ENCODE measurements at places on chromosomes 4 and X. TPM values are rescaled to one million over a fixed set of nuclear protein-coding genes. Genes with fewer than 3 reads are reported as not detected.

MAGED4 gene
- 6.3 TPM for polyA plus RNA-seq

- DNase-seq: no peak
- H3K4me3 ChIP-seq: no peak overlapping the region
- H3K27ac ChIP-seq: no peak overlapping the region
- H3K36me3 ChIP-seq: no peaks in the 10 kb centered on the region
- no peaks in the 10 kb centered on the region for H3K27me3 ChIP-seq
Measured at GRCh38 chr4:180203349-180203748, 2039.9 kb upstream of the TENM3 start.

DNA sequence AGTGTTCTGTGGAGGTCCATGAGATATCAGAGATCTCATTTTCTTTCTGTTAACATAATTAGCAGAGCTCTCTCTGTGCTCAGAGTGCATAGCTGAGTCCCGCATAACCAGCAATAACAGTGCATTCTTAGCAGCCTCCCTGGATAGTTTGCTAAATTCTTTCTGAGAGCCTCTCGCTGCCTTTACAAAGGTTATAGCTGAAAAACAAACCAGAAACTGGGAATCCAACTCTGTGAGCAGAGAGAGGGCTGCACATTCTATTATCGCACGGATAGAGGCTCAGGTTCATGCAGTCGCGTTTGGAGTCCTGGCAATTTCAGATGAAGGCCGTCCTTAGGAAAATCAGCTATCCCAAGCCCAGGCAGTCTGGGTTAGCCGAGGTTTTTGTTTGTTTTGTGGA, 1.2 kb downstream of the ENPP6 start:
- no peaks in the 10 kb centered on the region for H3K4me1 ChIP-seq
- H3K36me3 ChIP-seq: no peaks in the 10 kb centered on the region
- DNase-seq: no peak
- H3K4me3 ChIP-seq: no peak overlapping the region
- no peaks in the 10 kb centered on the region for H3K27me3 ChIP-seq

DNA sequence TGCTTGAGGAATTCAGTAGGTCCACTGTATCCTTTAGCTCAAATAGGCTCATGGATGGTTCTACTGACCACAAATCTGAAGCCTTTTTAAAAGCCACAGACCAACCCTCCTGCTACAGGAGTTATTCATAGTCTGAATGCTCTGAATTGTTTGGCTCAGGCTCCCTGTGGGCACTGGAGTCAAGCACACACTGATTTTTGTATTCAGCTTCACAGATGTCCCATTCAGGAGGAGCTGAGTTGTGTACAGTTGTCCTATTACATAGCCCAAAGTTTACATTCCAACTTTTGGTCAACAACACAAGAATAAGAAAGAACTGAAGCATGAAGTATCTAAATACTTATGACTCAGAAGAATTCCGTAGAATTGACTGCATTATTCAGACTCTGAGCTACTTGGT, 243.9 kb downstream of the UNC5C start:
- no peak overlapping the region for H3K4me3 ChIP-seq
- no peak for DNase-seq
- no peak overlapping the region for H3K27ac ChIP-seq
- no peaks in the 10 kb centered on the region for H3K36me3 ChIP-seq

GRCh38 chrX:19840899-19841648, 46.3 kb downstream of the SH3KBP1 start:
- H3K27ac ChIP-seq: no peak overlapping the region
- no peaks in the 10 kb centered on the region for H3K27me3 ChIP-seq
- no peaks in the 10 kb centered on the region for H3K4me1 ChIP-seq
- no peaks in the 10 kb centered on the region for H3K36me3 ChIP-seq
- DNase-seq: no peak

DNA sequence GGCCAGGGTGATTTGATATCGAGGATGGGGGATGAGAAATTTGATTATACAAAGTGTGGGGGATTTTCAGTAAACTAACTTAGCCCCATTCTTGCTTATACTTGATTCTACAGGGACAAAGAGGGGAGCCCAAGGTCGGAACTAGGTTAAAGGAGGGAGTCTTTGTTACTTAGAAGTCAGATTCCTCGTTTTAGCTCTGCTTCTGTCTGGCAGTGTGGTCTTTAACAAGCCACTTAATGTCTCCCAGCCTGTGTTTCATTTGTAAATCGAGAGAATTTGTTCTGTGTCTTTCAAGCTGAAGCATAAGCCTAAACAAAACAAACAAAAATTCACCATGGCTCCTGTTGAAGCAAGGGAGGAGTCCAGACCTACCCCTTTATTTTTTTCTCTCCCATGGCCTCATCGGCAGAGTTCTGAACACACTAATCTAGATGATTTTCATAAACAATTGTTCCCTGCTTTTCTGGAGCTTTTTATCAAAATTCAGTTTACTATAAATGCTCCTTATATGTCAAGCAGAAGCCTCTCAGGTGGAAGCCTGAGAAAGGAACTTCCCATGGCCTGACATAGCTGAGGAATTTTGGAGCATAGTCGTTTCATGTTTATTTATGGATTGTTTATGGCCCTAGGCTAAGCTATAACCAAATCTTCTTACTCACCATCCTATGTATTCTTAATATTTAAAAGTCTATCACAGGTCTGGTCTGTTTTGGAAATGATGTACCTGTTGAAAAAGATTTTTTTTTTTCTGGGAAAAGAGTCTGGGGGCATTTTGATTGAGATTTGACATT, 62.6 kb upstream of the SYTL5 start:
- no peaks in the 10 kb centered on the region for H3K36me3 ChIP-seq
- no peaks in the 10 kb centered on the region for H3K4me1 ChIP-seq

- H3K27me3 ChIP-seq: no peaks in the 10 kb centered on the region
- H3K4me1 ChIP-seq: no peaks in the 10 kb centered on the region
- no peak for DNase-seq
- no peaks in the 10 kb centered on the region for H3K36me3 ChIP-seq
- no peak overlapping the region for H3K27ac ChIP-seq
- no peak overlapping the region for H3K4me3 ChIP-seq
Measured at GRCh38 chr4:162684998-162685397, 481.7 kb downstream of the NAF1 start.
